ENCODE measurements at places on chromosomes 4 and X.

DNA sequence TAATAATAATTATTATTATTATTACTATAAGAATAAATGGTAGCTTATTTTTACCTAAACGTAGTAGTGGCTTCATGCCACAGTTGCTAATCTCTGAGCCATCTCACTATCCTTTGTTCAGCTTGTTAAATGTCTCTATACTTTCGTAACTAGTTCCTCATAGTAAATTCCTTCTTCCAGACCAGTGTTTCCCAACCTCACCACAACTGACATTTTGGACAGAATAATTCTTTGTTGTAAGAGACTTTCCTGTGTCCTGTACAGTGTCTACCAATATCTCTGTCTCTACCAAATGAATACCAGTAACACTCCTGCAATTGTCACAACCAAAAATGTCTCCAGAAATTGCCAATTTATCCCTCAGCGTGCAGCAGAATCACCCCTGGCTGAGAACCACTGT is 1040.9 kb downstream of the DMD start:
- DNase-seq = no peak

GRCh38 chr4:122705547-122706117 is 26.9 kb upstream of the BBS12 start:
- no peak for DNase-seq

GRCh38 chr4:185112104-185112503 is 31.0 kb upstream of the SLC25A4 start:
- DNase-seq = peak; percentile 24

- no peak for DNase-seq
Observed at GRCh38 chr4:143234153-143234552, 49.4 kb downstream of the USP38 start.

DNA sequence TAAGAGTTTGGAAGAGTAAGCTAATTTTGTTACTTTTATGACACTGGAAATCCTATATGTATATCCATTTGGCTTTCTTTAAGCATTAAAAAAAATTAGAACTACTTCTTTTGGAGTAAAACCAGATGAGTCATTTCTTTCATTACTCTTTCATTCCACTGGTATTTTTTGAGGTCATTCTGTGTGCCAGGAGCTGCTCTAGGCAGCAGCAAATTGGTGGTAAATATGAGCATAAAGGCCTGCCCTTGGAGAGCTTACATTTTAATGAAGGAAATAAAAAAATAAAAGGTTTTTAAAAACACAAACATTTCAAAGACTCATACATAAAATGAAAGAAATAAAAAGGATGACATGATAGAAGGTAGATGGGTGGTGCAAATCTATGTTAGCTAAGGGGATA is 37.4 kb downstream of the MID1 start:
- no peak for DNase-seq

- DNase-seq = no peak
Observed at GRCh38 chr4:123706973-123707372, 310.4 kb downstream of the SPRY1 start.

DNA sequence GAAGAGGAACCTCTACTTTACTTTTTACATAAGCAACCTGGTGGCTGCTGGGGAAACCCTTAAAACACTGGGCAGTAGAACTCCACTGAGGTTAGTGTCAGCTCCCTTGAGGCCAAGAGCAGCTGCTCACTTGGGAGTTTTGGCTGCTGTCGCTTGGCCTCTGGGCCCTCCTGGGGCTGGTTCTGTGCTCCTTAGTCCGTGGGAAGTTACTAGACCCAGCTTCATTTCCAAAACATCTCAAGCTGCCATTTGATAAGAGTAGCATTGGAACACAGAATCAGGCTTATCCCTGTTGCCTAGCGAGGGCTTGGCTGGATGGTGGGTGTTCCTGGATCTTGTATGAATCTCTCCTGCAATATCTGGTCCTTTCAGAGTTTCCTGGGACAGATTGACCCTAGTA is 26.1 kb downstream of the RNF4 start:
- DNase-seq = no peak

GRCh38 chr4:57131849-57132742 is 21.9 kb upstream of the IGFBP7 start:
- no peak for DNase-seq

DNA sequence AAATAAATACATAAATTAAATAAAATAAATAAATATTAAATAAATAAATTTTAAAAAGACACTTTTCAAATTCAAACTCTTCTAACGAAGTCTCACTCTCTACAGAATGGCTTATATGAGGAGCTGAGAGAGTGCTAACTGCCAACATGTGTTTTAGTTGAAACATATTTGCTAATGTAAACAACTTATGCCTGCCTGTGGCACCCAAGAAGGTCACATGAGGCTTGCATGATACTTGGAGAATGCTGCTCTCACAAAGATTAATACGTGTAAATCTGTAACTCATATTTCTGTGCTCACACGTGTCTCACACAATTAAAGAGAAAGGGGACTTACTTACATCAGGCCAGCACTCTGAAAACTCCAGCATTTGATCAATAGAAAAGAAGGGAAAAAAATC is 43.2 kb upstream of the PITX2 start:
- DNase-seq = no peak

DNA sequence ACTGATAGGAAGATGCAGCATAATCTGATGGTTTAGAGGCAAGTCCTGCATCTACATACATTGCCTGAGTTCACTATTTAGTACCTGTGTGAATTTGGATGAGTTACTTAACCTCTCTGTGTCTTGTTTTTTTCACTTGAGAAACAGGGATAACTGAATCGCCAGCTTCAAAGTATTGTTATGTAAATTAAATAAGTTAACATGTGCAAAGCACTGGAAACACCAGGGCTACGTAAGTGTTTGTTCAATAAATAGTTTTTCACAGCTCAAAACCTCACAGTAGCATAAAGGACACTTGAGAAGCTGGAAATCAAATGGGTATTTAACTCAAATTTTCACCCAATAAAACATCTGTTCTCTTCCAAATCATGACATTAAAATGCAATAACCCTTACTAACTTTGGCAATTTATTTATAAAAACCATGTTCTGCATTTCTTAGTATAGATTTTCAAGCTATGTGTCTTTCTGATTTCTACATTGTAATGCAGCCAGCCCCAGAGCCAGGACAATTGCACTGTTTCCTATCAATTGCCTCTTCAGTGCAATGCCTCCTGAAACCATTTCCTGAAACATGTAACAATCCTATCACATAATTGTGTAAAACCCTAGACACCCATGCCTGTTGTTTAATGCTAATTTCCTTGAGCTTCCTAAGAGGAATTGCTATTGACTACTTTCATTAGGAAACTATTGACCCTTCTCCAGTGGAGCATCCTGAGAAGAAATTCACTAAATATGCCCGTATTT is 177.1 kb downstream of the UNC5C start:
- DNase-seq = no peak

DNA sequence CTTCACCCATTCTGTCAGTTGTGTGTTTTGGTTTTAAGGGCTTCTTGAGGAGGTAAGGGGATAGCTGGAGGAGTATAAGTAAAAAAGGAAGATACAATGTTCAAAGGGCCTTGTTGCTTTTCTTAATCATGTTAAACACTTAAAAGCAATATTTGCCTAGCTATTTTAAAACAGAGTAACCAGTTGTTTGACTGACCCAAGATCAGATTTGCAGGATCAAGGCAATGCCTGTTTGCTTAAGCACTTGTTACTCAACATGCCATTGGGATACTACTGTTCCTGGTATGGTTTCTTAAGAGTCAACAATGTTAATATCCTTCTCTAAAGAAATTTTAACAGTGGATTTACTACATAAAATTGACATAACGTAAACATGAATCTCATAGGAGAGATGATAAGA is 2.6 kb downstream of the DCLK2 start:
- no peak for DNase-seq

DNA sequence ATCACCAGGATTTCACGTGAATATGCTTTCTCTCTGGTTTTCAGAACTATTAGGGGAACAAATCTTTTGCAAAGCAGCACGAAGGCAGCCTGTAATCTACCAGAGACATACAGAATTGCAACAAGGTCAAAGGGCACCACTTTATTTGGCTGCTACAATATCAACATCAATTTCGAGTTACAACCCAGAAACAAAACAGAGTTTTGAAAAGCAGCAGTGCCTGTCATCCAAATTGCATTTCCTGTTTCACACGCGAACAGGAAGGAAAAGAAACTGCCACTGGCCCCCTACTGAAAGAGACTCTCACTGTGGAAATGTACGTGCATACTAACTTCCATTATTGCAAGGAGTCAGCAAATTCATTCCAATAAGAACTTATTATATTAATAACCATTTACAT is 17.1 kb upstream of the C1QTNF7 start:
- DNase-seq = no peak

GRCh38 chr4:19381068-19381467 is 870.6 kb upstream of the SLIT2 start:
- no peak for DNase-seq

GRCh38 chrX:97787849-97788248 is 904.1 kb downstream of the RPA4 start:
- DNase-seq = no peak

- DNase-seq = peak; percentile 48
Observed at GRCh38 chr4:165355900-165356300, 22.9 kb upstream of the CPE start.

GRCh38 chr4:81494031-81494431 is 22.3 kb upstream of the RASGEF1B start:
- no peak for DNase-seq

All from BE2C (cell line).